Left kidney (tissue), 8 donors: ENCODE measurements at places on chromosomes 3 and 15. TPM values are rescaled to one million over a fixed set of nuclear protein-coding genes. Genes with fewer than 3 reads are reported as not detected.
A peak's percentile ranks its signal among the peaks of the same experiment; 100 is the strongest.

DNA sequence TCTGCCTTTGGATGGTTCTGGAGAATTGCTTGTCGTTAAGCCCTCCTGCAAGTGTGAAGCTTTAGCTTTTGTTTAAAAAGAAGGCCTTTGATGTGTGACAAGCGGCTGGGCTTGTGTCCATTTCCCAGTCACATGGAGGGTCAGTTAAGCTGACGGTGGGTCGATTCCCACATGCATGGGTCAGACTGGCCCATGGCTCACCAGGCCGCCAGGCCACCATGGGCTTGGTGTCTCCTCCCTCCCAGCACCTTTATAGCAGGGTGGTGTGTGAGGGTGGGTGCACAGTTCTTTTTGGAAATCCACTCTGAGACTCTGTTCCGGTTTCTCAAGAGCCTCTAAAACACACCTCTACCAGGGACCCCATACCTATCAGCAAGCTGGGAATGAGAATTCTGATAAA is 67.2 kb downstream of the SCN5A start:
- no peak for DNase-seq

- DNase-seq: no peak
Measured at GRCh38 chr15:77081971-77082370, 11.1 kb upstream of the TSPAN3 start.

DNA sequence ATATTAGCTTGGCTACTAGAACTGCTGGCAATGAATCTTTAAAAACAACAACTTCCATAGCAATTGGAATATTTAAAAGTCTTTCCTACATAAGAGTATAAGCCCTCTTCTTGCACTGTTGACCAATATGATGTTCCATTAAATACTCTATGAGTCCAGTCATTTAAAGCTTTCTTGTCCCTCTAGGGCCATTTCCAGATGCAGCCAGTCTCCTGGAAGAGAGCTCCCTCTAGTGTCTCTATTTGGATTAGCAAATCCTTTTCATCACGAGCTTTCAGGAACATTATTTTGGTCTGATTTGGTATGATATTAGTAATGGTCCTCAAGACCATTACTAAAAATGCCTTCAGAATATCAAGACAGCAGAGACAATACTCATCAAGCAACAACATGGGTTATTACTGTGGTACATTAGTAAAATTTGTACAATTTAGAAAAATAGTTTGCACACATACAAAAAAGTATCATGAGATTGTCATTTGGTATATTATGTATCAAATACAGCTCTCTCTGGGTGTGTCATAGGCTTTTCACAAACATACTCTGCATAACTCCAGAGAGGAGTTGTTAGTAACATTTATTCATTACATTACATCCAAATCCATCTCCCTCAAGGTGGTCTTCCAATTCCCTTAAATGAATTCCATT is 101.3 kb downstream of the DPH6 start:
- DNase-seq: peak; percentile 34

DNA sequence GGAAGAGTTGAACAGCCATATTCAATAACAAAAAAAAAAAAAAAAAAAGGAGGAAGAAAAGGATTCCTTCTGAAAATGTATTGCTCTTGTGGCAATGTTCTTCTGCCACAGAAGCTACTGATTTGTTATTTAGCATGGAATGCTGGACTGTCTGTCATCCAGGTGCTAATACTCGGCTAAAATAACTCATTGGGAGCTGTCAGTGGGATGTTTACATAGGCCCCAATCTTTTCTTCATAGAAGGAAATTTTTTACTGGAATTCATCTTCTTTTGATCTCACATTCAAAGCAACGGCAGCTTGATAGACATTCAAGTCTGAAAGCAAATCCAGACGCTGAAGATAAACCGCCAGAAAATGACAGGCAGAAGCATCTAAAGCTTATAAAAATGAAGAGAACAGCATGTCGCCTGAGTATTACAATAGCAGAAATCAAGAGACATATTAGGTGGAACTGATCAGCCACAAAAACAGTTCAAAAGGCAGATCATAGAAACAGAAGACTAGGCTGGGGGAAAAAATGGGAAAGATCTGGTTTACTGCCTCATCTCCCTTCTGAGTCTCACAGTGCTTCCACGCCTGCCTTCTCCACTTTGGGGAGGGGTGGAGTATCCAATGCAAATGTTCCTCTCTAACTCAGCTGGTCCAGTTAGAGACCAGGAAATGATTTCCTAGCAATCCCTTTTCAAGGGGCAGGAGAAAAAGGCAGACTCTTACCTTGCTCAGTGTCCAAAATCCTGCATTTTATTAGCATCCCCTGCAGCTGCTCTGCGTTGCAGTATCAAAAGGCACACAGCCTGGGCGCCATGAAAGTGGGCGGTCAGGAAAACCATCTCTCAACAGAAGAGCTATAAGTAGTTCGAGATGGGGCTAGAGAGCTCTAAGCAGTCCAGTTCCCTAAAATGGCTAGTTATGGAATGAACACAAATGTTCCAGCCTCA is 451.9 kb downstream of the FOXP1 start:
- no peak for DNase-seq

DNA sequence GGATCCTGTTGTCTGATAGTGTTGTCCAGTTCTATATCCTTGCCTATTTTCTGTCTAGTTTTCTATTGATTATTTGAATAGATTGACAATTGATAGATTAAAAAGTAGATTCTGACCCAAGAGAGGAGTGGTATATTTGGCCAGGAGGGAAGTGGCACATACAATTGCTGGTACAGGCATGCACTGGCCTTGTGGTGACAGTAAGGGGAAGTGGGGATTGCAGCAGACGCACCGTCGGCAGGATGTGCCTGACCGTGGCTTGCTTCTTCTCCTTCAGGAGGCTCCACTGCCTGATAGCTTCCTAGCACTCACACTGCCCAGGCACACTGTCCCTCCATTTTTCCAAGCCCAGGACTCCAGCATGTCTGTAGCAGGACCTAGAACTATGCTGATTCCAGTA is 10.5 kb downstream of the GABRG3 start:
- DNase-seq: no peak

- DNase-seq: no peak
Measured at GRCh38 chr3:112497897-112498548, 1.2 kb downstream of the BTLA start.

DNA sequence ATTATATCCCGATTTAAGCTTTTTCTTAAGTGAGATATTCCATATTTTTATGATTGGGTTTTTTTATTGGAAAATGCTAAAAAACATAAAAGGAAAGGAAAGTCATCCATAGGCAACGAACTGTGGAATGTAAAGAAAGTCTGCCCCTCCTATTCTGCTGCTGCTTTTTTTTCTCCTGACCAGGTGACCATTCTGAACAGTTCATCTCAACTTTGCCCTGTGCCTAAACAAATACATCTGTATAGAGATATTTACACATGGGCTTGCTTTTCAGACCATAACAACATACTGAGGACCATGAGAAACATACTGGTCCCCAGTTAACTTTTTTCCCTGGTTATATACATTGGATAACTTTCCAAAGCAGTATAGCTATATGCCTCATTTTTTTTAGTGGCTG is 18.9 kb upstream of the MLF1 start:
- no peak for DNase-seq

- DNase-seq: no peak
Measured at GRCh38 chr3:4306860-4307259, 3.7 kb downstream of the SETMAR start.

- DNase-seq: no peak
Measured at GRCh38 chr3:52090131-52090932, 34.0 kb upstream of the DUSP7 start.

- DNase-seq: no peak
Measured at GRCh38 chr3:101732240-101732641, 7.8 kb downstream of the CEP97 start.

- DNase-seq: no peak
Measured at GRCh38 chr3:108293858-108294257, 2.5 kb upstream of the HHLA2 start.

DNA sequence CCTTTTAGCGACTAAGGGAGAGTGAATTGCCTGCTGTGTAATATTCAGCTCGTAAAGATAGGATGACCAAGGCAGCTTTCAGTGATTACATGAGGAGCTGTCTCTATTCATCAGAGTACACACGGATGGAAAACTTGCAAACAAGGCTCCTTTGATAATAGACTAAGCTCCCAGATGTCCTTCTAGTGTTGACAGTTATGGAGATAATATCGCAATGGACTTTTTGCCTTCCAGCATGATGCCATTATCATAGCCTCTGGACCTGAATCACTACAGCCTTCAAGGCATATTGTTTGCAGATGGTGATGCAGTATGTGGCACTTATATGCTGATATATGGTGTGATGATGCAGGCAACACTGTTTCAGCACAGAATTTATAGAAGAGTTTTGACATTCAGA is 93.9 kb downstream of the ECT2 start:
- DNase-seq: no peak

DNA sequence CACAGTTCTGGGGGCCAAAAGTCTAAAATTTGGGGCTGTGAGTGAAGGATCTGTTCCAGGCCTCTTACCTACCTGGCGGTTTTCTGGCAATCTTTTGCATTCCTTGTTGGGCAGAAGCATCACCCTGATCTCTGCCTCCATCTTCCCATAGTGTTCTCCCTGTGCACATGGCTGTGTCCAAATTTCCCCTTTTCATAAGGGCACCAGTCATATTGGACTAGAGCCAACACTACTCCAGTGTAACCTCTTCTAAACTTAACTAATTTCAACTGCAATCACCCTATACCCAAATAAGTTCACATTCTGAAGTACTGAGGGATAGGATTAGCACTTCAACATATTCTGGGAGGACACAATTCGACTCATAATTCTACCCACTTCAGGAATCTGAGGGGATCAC is 85.0 kb downstream of the CCNL1 start:
- DNase-seq: no peak

GRCh38 chr15:89551550-89551949 is 23.7 kb upstream of the TICRR start:
- no peak for DNase-seq

DNA sequence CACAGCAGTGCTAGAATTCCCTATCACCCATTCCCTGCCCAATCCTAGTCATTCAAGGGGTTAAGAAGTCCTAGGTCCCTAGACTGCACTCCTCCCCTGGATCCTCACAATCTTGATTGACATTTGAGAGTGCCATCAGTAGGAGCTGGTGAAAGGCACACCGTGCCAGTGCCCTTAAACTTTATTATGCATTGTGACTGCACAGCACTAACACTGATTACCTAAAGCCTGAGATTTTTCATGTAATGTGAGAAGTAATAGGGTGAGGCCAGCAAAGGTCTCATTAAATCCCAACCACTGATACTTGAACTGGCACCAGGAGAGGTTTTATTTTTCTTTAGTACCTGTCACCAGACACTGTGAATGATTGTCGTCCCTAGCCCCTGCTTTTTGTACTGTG is 16.3 kb downstream of the GXYLT2 start:
- DNase-seq: peak; percentile 63

GRCh38 chr3:66713921-66714320 is 213.1 kb upstream of the LRIG1 start:
- DNase-seq: no peak

DNA sequence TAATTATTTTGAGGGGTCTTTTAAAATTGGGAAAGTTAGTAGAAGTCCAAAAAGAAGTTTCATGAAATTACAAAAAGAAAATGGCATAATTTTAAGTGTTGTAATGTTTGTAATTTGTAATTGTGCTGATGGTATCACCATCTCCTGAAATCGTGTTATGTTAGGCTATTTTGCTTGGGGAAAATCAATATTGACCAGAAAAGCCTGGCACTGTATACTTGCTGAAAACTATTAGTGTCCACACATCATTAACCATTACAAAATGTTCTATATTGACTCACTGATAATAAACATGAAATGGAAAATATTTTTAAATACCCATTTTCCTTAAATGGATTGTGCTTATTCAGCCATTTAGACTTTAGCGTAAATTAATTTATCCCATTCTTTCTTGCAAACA is 40.3 kb upstream of the ZBED2 start:
- DNase-seq: no peak

DNA sequence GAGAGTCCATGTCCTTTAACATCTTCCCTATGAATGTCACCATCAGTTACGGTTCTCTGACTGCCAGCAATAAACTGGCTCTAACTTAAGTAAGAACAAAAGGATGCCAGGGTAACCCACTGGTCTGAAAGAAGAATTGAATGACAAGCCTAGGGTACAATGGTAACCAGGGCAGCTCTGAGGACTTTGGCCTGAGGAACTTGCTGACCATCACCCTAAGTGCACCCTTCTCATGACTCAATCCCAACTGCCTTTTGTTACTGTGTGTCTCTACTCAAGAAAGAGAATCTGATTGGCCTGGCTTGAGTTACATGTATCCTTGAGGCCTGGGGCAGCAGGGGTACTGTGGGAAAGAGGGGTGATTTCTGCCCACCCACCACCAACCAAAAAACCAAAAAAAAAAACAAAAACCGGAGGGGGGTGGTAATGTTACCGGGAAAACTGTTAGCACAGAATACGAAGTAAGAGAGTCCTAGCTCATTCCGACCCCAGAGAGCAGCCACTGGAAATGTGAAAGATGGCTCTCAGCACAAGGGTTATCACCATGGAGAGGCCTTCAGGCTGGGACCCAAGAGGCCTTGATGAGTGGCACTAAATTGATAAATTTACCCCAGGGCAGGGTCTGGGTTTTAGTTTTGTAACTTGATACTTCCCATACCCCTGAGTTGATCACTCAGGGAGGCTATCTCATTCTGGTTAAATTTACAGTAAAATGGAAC is 9.3 kb upstream of the SLC28A1 start:
- no peak for DNase-seq

DNA sequence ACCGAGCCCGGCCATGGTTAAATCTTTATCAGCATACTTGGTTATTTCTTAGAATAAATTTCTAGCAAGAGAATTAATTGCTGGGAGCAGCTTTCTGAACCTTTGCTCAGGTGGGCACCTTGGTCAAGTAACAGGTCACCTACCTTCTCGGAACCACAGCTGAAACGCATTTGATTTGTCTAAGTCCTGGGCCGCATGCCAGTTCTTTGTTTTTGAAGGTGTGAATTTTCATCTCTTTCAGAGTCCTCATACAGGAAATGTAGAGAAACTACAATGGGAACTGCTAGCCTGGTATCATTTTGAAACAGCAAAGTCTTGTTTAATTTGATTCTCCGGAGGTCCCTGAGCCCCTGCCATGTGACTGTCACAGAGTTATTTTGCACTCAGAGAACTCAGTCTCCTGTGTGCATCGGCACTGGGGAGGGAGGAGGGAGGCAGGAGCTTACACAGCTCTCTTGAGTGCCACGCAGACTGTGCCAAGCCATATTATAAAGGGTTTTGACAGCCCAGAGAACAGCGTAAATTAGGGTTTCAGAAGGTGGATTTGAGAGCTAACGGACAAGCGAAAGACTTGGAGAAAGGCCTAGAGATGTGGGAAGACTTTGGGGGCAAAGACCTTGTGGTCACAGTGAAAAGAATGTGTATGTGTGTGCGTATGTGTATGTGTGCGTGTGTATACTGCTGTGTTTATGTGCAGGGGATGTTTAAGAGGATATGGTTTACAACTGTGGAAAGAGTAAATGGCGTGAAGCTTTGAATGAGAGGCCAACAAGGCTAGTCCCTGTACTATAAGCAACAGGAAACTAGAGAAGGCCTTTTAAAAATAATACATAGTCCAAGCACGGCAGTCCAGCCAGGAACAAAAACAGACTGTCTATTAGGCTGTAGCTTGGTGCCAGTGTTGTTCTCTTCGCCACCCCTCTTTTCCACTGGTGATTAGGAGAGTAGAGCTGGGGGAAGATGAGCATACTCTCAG is 61.8 kb upstream of the ATP13A3 start:
- no peak for DNase-seq

GRCh38 chr15:37058316-37058985 is 41.9 kb downstream of the MEIS2 start:
- no peak for DNase-seq

Gene CFAP100
- 1.7 TPM for polyA plus RNA-seq

Gene CRTAP
- polyA plus RNA-seq: 156 TPM

Gene IL16
- polyA plus RNA-seq: 4.9 TPM

Gene TYRO3
- 131 TPM for polyA plus RNA-seq

Gene GDPGP1
- 5.8 TPM for polyA plus RNA-seq

Gene CYP11A1
- polyA plus RNA-seq: 1.2 TPM

Gene MCF2L2
- polyA plus RNA-seq: 1.7 TPM

Gene SAMD7
- polyA plus RNA-seq: not detected
